ENCODE measurements at places on chromosomes 7 and 10. TPM values are rescaled to one million over a fixed set of nuclear protein-coding genes. Genes with fewer than 3 reads are reported as not detected.

SSC4D gene
- total RNA-seq: 1.1 TPM

PRKG1 gene
- not detected for total RNA-seq

SEM1 gene
- total RNA-seq: 643 TPM

COL17A1 gene
- total RNA-seq: 1.8 TPM

PCLO gene
- total RNA-seq: 0.91 TPM

CLEC5A gene
- total RNA-seq: not detected

UROS gene
- 67.0 TPM for total RNA-seq

SYCE1 gene
- not detected for total RNA-seq

ZEB1 gene
- total RNA-seq: 10.6 TPM

CNPY1 gene
- total RNA-seq: not detected

WEE2 gene
- not detected for total RNA-seq

HOXA9 gene
- 0.44 TPM for total RNA-seq

GPR22 gene
- not detected for total RNA-seq

PDE1C gene
- total RNA-seq: 7.1 TPM

LIPJ gene
- total RNA-seq: not detected

AOAH gene
- 0.13 TPM for total RNA-seq

GDF2 gene
- not detected for total RNA-seq

AQP1 gene
- 0.44 TPM for total RNA-seq

RSPH10B gene
- total RNA-seq: 0.09 TPM

SPDYE1 gene
- total RNA-seq: not detected

SUFU gene
- total RNA-seq: 7.8 TPM

ADCY1 gene
- total RNA-seq: 2.5 TPM

All from A549 treated with DMSO at 1 μM for 4 hours (cell line).